ENCODE measurements at places on chromosomes 5 and 9.

DNA sequence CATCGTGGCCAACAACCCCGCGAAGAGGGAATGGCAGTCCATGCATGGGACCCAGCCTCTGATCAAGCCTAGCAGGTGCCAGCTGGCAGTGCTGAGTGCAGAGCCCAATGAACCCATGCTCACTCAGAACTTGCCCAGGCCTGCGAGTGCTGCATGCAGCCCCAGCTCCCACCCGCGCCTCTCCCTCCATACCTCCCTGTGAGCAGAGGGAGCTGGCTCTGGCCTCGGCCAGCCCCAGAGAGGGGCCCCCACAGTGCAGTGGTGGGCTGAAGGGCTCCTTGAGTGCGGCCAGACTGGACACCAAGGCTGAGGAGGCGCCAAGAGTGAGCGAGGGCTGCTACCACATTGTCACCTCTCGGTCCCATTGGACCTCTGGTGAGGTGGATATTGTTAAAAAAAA lies 32.6 kb upstream of the NPR3 start:
- no peak for DNase-seq

- no peak for DNase-seq
Measured at GRCh38 chr9:120916588-120916987, 10.0 kb downstream of the TRAF1 start.

- DNase-seq, result no peak
Measured at GRCh38 chr9:38386319-38386895, 6.1 kb upstream of the ALDH1B1 start.

DNA sequence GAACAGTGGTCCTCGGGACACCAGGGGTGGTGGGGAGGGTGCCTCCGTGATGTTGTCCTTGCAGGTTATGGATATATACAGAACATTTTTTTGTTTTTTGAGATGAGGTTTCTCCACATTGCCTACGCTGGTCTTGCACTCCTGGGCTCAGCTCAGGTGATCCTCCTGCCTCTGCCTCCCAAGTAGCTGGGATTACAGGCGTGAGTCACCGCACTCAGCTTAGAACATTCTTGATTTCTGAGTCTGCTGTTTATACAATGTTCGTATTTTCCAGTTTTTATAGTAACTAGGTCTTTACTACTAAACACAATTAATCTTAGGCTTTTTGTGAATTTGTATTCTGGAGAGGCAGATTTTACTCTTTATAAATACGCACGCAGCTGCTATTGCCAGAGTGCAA lies 6.0 kb downstream of the PMPCA start:
- DNase-seq, result no peak

DNA sequence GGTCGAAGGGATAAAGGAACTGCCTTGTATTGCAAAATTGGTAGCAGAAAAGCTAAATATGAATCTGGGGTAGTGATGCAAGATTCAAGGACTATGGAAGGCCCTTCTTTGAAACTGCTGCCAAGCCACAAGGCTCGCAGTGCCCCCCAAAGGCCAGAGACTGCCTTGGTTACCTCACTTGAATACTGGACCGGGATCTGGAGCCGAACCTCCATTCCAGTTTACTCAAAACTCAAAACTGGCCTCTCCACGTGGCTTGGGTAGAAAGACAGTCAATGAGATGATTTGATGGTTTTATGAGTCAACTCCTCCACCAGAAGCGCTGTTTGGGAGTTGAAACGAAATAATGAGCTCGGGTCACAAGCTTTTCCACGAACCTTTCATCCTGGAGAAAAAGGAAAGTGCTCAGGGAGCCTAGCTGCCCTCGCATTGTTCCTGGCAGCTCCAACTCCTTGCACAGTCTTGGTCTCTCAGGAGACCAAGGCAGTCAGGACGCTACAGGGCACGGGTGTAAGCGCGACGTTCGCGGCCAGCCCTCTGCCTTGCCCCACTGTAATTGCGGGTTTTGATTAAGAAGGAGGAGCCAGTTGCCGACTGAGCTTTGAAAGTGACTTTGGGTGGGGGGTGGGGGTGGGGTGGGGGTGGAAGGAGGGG lies 2.8 kb downstream of the ST8SIA4 start:
- DNase-seq, result no peak

DNA sequence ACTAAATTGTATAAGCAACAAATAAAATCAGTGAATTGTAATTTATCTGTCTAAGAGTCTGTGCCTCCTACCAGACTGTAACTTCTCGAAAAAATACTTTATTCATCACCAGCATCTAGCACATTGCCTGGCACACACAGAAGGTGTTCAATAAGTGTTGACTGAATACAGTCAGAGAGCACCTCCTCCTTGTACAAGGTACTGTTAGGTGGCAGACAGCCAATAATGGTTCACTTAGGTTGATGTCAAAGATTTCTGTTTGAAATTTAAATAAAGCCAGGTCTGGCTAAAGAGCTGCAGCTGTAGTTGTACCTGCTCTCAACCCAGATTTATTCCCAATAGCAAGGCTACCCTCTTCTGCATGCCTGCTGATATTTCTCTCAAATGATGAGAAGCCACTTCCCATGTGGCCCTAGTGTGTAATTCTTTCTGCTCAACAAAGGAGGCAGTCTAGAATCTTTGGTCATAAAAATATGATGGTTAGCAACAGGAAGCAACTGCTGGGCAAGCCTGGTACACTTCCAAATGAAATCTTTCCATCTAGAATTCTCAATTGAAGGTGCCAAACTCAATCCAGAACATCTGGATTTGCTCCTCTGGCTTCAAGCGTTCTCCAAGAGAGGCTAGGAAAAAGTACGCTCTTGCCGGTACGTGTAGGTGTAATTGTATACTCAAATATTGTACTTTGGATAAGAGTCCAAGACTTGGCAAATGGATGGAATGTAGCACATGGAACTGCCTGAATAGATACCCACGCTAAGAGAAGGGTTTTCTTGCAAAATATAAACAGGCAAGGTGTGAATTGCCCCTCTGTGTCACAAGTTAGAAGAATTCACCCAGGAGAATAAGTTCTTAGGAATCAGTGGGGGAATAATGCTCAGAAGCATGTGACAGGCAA lies 95.6 kb downstream of the NR6A1 start:
- no peak for DNase-seq

GRCh38 chr5:75381456-75381855 lies 44.4 kb downstream of the HMGCR start:
- DNase-seq, result no peak

GRCh38 chr9:115680231-115680630 lies 473.4 kb upstream of the PAPPA start:
- DNase-seq, result no peak

DNA sequence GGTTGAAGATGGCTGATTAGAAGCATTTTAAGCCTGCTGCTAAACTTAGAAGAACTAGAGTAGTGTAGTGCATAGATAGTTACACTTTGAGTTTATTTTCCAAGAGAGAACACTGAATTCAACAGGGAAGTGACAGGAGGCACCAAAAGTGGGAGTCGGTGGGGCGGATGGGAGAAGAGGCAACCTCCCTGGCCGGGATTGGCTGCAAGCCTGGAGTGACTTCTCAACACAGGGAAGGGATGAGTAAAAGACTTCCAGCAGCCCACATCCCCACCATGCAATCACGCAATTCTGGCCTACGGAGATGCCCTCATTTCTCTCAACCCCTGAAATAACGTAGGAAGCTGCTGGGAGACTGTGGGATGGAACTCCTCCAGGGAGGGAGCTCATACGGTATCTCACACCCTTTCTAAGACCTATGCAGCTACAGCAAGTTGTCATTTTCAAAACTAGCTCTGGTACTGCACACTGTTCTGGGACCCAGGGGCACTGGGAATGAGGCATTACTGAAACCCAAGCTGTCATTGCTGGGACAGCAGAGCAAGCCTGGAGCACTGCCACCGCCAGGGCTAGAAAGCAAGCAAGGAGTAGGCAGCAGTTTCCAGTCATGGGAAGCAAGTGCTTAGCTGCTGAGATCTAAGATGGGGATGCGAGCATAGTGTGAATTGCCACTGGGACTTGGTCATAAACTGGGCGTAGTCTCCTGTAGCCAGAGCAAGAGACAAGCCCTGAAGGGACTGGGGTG lies 331.6 kb upstream of the PTGER4 start:
- no peak for DNase-seq

DNA sequence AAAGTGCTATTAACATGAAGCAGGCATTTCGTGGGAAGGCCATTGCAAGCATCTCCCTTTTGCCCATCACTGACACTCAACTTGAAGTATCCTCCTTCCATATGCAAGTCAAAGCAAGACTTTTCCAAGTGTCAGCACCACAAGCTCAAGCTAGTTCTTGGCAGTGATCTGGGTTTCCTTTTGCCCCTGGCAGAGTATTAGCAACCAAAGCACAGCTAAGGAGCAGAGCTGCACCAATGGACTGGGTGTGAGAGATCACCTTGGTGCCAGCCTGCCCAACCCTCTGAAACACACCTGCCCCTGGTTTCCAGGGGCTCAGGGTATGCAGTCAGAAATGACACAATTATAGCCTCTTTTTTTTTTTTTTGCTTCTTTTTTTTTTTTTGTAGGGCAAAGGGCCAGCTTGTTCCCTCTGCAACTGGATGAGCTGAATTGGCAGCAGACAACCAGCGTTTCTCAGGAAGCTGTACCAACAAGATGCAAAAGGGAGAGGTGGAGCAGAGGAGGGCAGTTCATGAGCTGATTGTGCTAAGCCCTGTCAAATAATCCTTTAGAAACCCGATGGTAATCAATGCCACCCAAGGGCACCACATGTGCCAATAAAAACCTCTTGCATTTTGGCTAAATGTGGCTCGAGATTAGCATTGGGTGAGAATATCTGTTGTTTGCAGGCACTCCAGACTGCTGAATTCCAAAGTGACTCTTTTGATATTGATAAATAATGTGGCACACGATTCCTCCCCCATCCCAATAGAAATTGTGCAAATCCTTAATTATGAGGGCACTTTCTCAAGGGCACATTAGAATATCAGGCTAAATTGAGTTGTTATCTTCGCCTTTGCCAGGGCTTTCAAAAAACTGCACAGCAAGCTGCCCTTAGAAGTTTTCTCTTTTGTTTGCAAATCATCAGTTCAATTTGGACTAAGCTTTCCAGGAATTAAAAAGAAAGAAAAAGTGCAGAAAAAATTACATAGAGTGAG lies 192.4 kb downstream of the GAS1 start:
- no peak for DNase-seq

GRCh38 chr9:76370396-76371023 lies 23.7 kb downstream of the RFK start:
- DNase-seq, result no peak

GRCh38 chr9:86287013-86287412 lies 4.7 kb upstream of the ISCA1 start:
- DNase-seq, result no peak

- DNase-seq, result no peak
Measured at GRCh38 chr5:42022383-42022972, 97.4 kb downstream of the FBXO4 start.

GRCh38 chr5:44862808-44863207 lies 54.1 kb downstream of the MRPS30 start:
- DNase-seq, result no peak

GRCh38 chr9:88979021-88979420 lies 12.2 kb upstream of the S1PR3 start:
- DNase-seq, result no peak

GRCh38 chr5:98050583-98050982 lies 722.9 kb upstream of the RGMB start:
- DNase-seq, result no peak

DNA sequence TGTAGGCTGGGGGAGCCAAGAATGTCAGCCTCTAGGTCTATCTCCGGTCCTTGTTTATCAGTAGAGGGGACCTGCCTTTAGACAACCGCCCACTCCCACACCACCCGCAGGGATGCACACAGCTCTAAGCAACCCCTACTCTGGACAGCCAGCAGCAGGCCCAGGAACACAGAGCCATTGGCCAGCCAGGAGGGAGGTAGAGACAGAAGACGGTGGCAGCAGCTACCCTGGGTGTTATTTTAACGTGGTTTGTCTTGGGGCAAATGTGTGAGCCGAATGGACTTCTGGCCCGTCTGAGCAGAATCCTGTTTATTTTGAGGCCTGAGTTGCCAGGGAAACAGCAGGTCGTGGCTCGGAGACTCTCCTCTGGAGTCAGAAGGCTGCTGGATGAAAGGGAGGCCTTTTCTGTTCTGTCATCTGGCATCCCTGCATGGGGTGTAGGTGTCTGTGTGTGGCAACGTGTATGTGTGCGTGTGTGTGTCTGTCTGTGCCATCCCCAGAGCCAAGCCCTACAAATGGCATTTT lies 382 bp upstream of the FGF1 start:
- DNase-seq, result no peak

GRCh38 chr9:121674017-121674416 lies 22.6 kb downstream of the DAB2IP start:
- DNase-seq, result no peak

DNA sequence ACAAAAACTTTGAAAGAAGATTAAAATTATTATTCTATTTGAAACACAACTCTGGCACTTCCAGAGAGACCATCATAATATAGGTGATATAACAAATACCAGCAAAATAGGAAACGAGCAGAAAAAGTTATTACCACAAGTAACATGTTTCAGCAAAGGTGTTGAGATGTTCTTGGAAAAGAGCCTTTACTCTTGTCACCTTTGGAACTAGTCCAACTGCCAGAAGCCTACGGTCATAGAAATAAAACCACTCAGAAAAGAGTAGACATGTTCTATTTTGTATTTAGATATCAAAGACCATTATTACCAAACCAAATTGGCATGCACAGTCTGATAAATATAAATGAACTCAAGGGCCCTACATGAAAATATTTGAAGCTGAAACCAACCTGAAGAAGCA lies 145.0 kb upstream of the DMAC1 start:
- DNase-seq, result no peak

DNA sequence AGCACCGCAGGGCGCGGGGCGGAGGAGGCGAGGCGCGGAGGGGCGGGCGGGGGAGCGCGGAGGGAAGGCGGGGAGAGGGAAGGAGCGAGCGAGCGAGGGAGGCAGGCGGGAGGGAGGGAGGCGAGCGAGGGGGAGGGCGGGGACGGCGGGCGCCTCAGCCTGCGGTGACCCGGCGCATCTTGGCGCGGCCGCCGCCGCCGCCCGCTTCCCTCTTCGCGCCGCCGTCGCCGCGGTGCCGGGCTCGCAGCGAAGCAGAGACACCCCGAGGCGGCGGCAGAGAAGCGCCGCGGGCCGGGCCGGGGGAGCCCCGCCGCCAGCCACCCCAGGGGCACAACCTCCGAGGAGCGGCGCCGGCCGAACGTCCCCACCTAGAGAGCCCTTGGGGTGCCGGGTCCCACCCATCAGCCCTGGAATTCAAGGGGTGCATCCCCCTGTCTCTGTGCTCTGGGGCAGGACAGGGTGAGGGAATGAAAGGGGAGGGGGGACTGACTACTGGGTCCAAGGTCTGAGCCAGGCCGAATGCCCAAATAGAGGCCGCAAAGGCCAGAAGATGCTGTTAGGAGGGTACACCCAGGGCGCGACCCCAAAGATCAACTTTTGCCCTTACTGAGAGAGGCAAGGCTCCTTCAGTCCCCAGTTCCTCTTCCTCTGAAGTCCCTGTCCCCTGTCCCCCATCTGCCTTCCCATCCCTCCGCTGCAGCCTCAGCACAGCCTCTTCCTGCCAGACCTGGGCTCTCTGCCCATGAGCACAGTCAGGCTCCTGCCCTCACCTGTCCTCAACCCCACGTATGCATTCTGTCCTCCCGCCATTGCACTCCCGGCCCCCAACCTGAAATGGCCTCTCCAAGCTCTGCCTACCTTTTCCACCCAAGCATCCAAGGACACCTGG lies at the start of gene ADAMTS2:
Gene ADAMTS2, minus strand, starts transcription at position 29 of the 889 bp plus-strand sequence. CDS start 133 bp downstream, outside the sequence.
- no peak for DNase-seq

- DNase-seq, result no peak
Measured at GRCh38 chr5:83036991-83037575, 40.1 kb downstream of the TMEM167A start.

Measured in GM18507 (cell line).